Left lobe of liver (tissue), 2 donors: ENCODE measurements at places on chromosomes 6 and 20. TPM values are rescaled to one million over a fixed set of nuclear protein-coding genes. Genes with fewer than 3 reads are reported as not detected.

The PLG gene
- total RNA-seq = 1,901 TPM

The ASIP gene
- total RNA-seq = 0.55 TPM

GRCh38 chr6:146582857-146583256 lies 15.9 kb upstream of the ADGB start:
- DNase-seq = no peak

The VGLL2 gene
- not detected for total RNA-seq

- DNase-seq = no peak
Measured at GRCh38 chr6:10939840-10940239, 53.0 kb downstream of the SYCP2L start.

- no peak for DNase-seq
Measured at GRCh38 chr20:14790771-14791620, 453.6 kb upstream of the FLRT3 start.

The HLA-DRB5 gene
- total RNA-seq = 2.1 TPM

The CRIP3 gene
- total RNA-seq = 8.4 TPM

DNA sequence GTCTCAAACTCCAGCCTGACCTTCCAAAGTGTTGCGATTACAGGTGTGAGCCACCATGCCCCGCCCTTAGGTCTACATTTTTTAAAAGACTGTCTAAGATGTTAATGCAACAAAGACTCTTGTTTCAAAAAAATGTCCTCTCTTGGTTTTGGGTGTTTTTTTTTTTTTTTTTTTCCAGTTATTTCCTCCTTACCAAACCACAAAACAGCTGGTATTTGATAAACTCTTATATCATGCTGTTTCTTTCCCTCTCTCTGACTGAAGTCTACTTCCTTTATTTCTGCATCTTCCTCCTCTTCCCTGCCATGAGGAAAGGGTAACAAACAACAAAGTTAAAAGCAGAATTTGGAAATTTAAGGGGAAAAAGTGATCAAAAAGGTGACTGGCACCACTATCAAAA lies 21.2 kb downstream of the STK38 start:
- DNase-seq = no peak
